ENCODE measurements at places on chromosomes 2 and 18. TPM values are rescaled to one million over a fixed set of nuclear protein-coding genes. Genes with fewer than 3 reads are reported as not detected.

The IL37 gene
- total RNA-seq, result not detected

The EPB41L3 gene
- 20.8 TPM for total RNA-seq

The TRAF3IP1 gene
- 16.9 TPM for total RNA-seq

The ESCO1 gene
- 11.8 TPM for total RNA-seq

The ASIC4 gene
- 0.28 TPM for total RNA-seq

The ALPP gene
- not detected for total RNA-seq

The UGT1A4 gene
- total RNA-seq, result not detected

The ME2 gene
- total RNA-seq, result 118 TPM

The CIB4 gene
- total RNA-seq, result not detected

The AFF3 gene
- total RNA-seq, result 17.8 TPM

The LAMA1 gene
- 0.06 TPM for total RNA-seq

The LONRF2 gene
- total RNA-seq, result 14.2 TPM

The SLC8A1 gene
- 852 TPM for total RNA-seq

The NEU4 gene
- total RNA-seq, result 0.84 TPM

The CHAC2 gene
- total RNA-seq, result 2.6 TPM

The THSD7B gene
- 0.32 TPM for total RNA-seq

The UGT1A5 gene
- not detected for total RNA-seq

Data from right cardiac atrium (tissue), 5 donors.